ENCODE measurements at places on chromosomes 13 and 19.

DNA sequence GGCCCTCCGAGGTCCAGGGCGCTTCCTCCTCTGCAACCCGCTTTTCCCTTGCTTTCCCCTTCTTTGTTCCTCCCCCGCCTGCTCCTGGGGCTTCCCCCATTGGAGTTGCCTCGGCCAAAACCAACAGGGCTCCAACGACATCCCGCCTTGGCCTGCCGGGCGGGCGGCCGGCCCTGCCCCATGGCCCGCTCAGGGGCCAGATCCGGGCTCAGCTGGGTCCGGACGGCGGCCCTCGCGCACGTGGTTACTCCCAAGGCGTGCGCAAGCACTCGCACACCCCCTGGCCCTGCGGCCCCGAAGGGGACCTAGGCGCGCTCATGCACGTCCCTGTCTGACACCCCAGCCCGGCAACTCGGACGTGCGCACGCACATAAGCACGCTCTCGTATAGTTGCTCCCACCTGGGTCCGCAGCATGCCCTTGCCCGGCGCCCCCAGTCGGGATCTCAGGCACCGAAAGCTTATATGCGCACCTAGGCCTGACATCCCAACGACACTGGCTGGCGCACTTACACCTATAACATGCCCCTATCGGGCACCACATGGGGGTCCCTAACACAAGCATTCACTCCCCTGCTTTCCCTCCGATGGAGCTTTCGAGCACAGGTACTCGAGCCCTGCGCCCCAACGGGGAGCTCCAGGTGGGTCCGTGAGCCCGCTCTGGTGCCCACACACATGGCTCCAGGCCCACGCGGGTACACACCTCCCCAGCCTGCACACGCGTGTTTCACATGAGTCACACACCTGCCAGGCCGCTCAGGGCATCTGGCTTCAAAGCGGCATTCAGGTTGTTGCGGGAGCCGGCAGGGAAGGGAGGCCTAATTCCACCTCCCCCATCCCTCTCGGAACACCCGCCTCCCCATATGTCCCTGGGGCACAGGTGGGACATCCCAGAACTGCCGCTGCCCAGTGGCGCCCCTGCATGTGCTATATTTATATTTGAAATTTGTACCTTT is 15.0 kb downstream of the NFIX start:
- DNase-seq: no peak

- DNase-seq: no peak
These were observed 217.0 kb upstream of the OBI1 start for GRCh38 chr13:78875792-78876580.

GRCh38 chr13:28492569-28493367 is 2.2 kb downstream of the FLT1 start:
- DNase-seq: peak; percentile 48

- DNase-seq: no peak
These were observed 588.3 kb upstream of the SLITRK1 start for GRCh38 chr13:84470528-84470927.

GRCh38 chr13:65830411-65831205 is 1399.5 kb downstream of the PCDH9 start:
- no peak for DNase-seq

DNA sequence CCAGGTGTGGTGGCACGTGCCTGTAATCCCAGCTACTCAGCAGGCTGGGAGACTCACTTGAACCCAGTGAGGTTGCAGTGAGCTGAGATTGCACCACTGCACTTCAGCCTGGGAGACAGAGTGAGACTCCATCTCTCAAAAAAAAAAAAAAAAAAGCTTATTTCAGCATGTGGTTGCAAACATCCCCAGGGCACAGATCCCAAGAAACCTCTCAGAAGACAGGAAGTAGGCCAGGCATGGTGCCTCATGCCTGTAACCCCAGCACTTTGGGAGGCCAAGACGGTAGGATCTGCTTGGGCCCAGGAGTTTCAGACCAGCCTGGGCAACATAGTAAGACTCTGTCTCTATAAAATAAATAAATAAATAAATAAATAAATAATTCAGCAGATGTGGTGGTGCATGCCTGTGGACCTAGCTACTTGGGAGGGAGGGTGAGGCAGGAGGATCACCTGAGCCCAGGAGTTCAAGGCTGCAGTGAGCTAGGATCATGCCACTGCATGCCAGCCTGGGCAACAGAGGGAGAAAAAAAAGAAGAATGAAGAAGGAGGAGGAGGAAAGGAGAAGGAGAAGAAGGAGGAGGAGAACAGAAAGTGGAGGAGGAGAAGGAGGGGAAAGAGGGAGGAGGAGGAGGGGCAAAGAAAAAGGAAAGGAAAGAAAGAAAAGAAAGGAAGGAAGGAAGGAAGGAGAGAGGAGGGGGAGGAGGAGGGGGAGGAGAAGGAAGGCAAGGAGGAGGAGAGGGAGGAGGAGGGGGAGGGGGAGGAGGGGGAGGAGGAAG is 4.3 kb upstream of the LRRC8E start:
- DNase-seq: no peak

- DNase-seq: peak; percentile 86
These were observed 23.5 kb downstream of the POU2F2 start for GRCh38 chr19:42108527-42109389.

- no peak for DNase-seq
These were observed 17.8 kb upstream of the ENOX1 start for GRCh38 chr13:43804461-43805070.

DNA sequence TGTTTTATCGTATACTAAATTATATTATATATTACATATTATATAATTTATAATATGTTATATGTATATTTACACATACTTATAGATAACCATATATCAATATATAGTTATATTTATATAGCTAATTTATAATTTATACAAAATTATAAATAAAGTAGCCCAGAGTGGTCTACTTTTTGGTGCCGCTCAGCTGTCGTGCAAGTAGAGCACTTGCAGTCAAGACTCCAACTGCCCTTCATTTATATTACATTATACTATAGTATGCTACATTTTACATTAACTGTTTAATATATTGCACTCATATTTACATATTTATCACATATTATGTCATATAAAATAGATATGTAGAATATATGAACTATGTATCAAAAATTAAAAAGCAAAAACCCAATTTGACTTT is 1124.7 kb upstream of the MIR17HG start:
- DNase-seq: no peak

- no peak for DNase-seq
These were observed 2.7 kb downstream of the SPINT2 start for GRCh38 chr19:38266981-38267597.

- DNase-seq: no peak
These were observed 63.6 kb upstream of the NFIC start for GRCh38 chr19:3302755-3303154.

DNA sequence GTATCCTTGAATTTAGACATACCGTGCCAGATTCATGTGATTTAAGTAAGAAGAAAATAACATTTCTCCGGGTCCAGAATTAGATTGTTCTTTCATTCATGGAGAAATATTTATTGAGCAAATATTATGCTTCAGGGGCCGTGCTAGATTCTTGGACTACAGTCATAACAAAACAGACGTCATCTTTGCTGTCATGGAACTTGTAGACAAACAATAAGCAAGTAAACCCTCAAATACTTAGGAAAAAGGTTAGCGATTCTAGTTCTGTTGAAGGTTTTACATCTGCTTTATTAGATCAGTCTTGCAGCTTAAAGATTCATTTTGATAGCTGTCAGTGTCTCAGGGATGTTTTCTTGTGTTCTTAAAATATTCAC is 16.9 kb downstream of the ZNF507 start:
- no peak for DNase-seq

- no peak for DNase-seq
These were observed 98.0 kb downstream of the GADD45B start for GRCh38 chr19:2573916-2574315.

DNA sequence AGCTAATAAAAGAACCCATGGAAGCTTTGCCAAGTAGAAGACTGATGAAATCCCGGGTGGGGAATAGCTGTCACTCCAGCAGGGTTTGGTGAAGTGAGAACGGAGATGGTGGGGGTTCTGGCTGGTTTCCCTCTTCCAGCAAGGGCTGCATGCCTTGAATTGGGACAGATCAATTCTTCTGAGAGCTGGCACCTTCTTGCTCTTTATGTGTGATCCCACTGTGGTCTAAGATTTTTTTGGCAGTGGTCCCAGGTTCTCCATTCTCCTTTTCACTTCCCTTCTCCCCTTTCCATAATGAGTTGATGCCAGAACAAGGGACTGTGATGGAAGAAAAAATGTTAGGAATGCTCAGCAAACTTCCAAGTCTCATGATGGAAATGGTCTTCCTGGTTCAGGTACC is 50.0 kb downstream of the TNFSF11 start:
- DNase-seq: no peak

DNA sequence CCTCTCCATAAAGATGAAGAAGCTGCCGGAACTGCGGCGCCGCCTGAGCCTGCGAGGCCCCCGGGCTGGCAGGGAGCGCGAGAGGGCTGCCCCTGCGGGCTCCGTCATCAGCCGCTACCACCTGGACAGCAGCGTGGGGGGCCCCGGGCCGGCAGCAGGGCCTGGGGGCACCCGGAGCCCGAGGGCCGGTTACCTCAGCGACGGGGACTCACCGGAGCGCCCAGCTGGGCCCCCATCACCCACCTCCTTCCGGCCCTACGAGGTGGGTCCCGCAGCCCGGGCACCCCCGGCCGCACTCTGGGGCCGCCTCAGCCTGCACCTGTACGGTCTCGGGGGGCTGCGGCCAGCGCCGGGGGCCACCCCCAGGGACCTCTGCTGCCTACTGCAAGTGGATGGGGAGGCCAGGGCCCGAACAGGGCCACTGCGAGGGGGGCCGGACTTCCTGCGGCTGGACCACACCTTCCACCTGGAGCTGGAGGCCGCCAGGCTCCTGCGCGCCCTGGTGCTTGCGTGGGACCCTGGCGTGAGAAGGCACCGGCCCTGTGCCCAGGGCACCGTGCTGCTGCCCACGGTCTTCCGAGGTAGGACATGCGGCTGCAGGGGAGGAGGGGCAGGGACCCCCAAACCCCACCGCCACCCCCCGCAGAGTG is 2.7 kb downstream of the SYDE1 start:
- no peak for DNase-seq

- no peak for DNase-seq
These were observed 210.6 kb upstream of the NBEA start for GRCh38 chr13:34731486-34731885.

- no peak for DNase-seq
These were observed 4.4 kb downstream of the SLC39A3 start for GRCh38 chr19:2735374-2735773.

- no peak for DNase-seq
These were observed 8.5 kb upstream of the CEACAM7 start for GRCh38 chr19:41696402-41697197.

- DNase-seq: no peak
These were observed 9.2 kb upstream of the ZNF627 start for GRCh38 chr19:11587975-11588631.

DNA sequence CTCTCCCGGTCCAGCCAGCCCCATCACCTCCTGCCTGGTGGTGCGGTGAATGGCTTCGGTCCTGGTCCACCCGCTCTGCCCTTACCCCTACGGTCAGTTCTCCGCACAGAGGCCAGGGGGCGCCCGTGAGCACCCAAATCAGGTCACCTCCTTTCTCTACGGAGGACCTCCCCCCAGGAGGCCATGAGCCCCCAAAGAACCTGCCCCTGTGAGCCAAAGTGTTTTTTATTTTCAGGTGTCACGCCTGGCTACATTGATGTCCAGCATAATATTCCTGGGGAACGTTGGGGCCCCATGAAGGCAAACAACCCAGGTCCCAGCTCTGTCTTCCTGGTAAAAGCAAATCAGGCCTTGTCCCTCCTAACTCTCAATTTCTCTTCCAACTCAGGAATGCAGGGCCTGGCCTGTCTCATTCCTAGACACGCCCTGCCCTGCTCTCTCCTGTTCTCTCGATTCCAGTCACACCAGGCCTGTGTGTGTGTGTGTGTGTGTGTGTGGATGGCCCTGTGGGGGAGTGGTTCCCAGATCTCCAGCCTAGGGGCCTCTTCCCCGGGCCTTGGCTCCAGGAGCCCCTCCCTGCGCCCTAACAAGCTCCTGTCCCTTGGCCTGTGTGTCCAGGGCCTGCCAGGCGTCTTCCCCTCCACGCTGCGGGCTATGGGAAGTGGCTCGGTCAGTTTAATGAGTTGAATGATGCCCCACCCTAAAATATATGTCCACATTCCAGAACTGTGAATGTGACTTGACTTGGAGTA is 9.7 kb upstream of the GIPC1 start:
- peak; percentile 73 for DNase-seq

DNA sequence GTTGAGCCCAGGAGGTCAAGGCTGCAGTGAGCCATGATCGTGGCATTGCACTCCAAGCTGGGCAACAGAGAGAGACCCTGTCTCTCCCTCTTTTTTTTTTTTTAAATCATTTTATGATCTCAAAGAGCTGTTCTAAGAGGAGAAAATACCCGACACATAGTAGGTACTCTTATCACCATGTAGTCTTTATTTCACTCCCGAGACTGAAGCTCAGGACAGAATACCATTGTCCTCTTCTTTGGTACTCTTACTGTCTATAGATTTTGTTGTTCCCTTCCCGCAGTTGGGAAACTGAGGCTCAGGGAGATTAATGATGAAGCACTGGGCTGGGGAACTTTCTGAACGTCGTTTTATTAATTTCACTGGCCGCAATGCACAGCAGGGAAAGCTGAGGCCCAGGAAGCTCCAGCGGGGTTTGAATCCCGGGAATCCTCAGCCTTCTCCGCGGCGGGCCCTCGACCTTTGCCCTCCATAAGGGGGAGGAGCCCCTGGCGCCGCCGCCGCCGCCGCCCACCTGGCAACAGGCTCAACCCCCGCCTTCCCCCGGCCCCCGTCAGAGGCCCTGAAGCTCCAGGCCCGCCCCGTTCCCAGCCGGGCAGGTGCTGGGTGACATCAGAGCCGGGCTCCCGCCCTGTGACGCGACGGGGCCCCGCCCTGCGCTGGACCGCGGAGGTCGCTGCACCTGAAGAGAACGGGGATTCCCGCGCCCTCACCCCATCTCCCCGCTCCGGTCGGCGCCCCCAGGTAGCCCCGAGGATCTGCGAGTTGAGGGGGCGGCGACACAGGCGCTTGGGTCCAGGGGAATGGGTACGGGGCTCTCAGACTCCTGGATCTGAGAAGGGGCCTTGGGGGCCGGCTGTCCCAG is 1.6 kb downstream of the MYH14 start:
- peak; percentile 18 for DNase-seq

DNA sequence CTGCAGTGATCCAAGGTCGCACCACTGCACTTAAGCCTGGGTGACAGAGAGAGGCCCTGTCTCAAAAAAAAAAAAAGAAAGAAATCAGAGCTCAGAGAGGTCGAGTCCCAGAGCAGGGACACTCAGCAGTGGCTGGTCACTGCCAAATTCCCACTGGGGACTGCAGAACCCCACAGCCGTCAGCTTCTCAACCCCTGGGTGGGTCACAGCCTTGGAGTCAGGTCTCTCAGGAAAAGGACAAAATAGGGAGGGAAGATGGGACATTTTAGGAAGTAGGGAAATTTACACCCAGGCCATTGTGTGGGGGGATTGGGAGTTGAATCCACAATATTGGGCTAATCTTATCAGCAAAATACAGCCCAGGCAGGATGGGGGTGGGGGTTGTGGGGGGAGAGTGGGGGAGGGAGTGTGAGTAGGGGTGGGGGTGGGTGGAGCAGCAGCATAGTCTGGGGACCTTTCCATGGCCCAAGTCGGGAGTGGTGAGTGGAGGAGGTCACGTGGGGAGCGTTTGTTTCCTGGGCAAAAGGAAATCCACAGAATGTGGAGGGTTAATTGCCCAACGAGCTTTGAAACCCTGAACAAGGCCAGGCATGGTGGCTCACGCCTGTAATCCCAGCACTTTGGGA is 5.0 kb upstream of the CCDC194 start:
- DNase-seq: no peak

GRCh38 chr13:43475140-43475539 is 311.6 kb downstream of the ENOX1 start:
- DNase-seq: no peak

GRCh38 chr13:63327584-63327983 is 1911.9 kb upstream of the PCDH20 start:
- DNase-seq: no peak

Data from CD4-positive, alpha-beta T cell treated with Interleukin-15 for 1 hour (primary cell).